ENCODE measurements at places on chromosomes 3 and 15. TPM values are rescaled to one million over a fixed set of nuclear protein-coding genes. Genes with fewer than 3 reads are reported as not detected.
A peak's percentile ranks its signal among the peaks of the same experiment; 100 is the strongest.

Gene PLA2G4E
- total RNA-seq: not detected

GRCh38 chr3:195153130-195153529 lies 117.8 kb downstream of the XXYLT1 start:
- DNase-seq: no peak

Gene PLA2G4B
- total RNA-seq: 2.0 TPM

Gene FANCD2OS
- not detected for total RNA-seq

GRCh38 chr15:64006642-64007041 lies 39.6 kb downstream of the DAPK2 start:
- DNase-seq: no peak

- no peak for DNase-seq
These were observed 7.0 kb downstream of the ZPLD1 start for GRCh38 chr3:102441832-102442231.

GRCh38 chr3:152910966-152911365 lies 76.0 kb downstream of the P2RY1 start:
- no peak for DNase-seq

- peak; percentile 92 for DNase-seq
These were observed 65.8 kb upstream of the GSK3B start for GRCh38 chr3:120160050-120160449.

DNA sequence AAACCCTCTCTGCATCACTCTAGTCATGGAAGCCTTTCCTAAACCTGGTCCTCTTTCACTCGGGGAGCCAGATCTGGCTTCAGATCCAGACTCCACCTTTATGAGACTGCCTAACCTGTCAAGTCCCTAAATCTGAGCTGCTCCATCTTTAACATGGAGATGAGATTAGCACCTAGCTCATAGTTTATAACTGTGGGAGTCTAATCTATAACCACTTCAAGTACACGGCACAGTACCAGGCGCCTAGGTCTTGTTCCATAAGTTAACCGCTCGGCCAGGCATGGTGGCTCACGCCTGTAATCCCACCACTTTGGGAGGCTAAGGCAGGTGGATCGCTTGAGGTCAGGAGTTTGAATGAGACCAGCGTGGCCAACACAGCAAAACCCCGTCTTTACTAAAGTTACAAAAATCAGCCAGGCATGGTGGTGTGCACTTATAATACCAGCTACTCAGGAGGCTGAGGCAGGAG lies 30.3 kb downstream of the TPM1 start:
- DNase-seq: no peak

GRCh38 chr3:128317698-128318231 lies 148.9 kb downstream of the DNAJB8 start:
- peak; percentile 48 for DNase-seq

- DNase-seq: peak; percentile 27
These were observed 65.6 kb upstream of the PRICKLE2 start for GRCh38 chr3:64290864-64291263.

DNA sequence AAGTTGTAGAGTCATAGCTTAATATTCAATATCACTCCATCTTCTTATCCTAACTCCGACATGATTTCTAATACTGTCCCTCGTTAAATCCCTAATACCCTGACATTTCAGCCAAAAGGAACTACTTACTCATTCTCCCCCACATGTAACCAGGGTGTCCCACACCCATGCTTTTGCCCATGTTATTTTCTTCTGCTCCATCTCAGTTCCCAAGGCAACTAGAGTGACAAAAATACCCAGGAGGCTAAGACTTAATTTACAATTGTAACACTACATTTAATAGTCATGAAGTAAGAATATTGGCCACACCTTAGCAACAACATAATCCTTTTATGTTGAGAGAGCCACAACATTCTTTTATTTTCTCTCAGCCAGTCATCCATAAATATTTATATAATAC lies 248.5 kb upstream of the TGFBR2 start:
- DNase-seq: no peak

- no peak for DNase-seq
These were observed 312.2 kb upstream of the SLCO3A1 start for GRCh38 chr15:91541286-91541685.

- peak; percentile 18 for DNase-seq
These were observed 15.4 kb downstream of the NR2C2 start for GRCh38 chr3:14962762-14963161.

Gene LRTM1
- 0.16 TPM for total RNA-seq

GRCh38 chr3:29887451-29887850 lies 606.6 kb downstream of the RBMS3 start:
- DNase-seq: no peak

Gene GNAT1
- 4.4 TPM for total RNA-seq

DNA sequence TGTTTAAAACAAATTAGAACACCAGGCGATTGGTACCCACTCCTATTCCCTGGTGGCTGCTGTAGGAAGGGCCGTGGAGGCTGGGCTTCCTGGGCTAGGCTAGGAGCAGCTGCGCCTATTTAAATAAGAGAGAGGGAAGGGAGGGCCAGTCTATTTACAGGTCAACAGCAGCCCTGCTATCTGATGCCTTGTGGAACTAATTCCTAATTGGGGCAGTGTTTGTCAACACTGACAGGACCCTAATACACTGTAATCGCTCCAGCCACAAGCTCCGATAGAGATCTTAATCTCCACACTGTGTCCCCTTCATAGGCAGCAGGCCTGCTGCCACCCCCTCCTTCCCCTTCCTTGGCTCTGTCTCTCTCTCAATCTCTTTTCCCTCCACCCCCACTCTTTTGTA lies 116.9 kb upstream of the SOX14 start:
- no peak for DNase-seq

Gene TNFSF10
- total RNA-seq: not detected

DNA sequence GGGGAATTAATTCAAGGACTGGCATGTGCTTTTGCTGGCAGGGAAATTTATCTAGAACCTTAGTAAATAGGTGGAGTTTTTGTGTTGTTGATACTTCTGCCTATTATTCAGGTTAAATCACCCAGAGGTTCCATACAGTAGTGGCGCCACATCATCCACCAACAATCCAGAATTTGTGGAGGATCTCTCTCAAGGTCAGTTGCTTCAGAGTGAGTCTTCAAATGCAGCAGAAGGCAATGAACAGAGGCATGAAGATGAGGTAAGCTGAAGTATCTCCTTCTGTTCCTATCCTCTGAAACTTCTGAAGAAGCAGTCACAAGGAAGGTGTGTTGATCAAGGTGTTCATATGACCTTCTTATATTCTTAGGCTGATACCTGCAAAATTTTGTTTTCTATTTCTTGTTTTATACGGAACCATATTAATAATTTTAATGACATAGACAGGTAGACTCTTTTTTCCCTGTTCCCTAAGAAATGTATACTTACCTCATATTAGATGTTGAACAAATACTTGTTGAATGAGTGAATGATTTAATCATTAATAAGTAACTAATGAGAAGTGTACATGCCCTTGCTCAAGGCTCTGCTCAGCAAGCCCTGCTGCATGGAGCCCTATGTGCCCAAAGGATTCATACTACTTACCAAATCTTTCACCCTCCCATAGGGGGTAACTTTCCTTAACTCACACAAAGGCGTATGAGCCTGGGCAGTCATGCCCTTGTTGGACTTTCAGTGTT lies 43.6 kb downstream of the HMG20A start:
- DNase-seq: no peak

Data from myocyte (in vitro differentiated cells).